ENCODE measurements at places on chromosomes 2 and 18. TPM values are rescaled to one million over a fixed set of nuclear protein-coding genes. Genes with fewer than 3 reads are reported as not detected.

The HOXD12 gene
- not detected for total RNA-seq

The PDCD1 gene
- 3.4 TPM for total RNA-seq

The EVX2 gene
- not detected for total RNA-seq

The CD8B2 gene
- total RNA-seq, result not detected

The SERPINB3 gene
- total RNA-seq, result not detected

DNA sequence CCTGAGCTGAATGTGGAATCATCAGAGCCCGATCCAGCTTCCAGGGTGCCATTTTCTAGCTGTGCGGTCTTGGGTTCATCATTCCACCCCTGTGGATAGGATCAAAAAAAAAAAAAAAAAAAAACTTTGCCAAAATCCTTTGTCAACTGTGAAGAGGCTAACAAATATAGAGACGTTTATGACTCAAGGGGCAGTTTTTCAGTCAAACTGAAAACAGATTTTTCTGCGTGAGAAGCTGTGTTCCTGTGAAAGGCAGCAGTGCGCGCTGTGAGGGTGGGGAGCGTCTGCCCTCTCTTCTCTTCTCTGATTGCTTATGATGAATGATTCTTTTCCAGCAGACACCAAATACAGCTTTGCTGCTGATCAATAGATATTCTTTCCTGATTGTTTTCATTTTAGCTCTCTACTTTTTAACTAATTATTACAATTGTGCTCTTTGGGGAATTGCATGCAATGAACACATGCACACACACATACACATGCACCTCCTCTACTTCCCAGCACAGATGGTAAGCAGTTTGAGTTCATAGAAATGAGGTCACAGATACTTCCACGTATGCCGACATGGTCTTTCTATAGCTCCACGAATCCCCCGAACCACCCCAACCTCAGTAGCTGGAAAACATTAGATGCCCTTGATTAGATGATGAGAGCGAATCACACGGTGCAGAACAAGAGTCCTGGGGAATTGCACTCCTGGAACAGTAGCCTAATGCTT is 175.4 kb downstream of the NRP2 start:
- H3K36me3 ChIP-seq, result no peaks in the 10 kb centered on the region
- H3K4me1 ChIP-seq, result peaks cover 3% of the 10 kb centered on the region
- no peaks in the 10 kb centered on the region for H3K27me3 ChIP-seq
- no peak overlapping the region for H3K27ac ChIP-seq
- no peak for DNase-seq

GRCh38 chr2:216163518-216163917 is 54.4 kb downstream of the XRCC5 start:
- no peak overlapping the region for H3K27ac ChIP-seq
- DNase-seq, result peak; percentile 38
- no peaks in the 10 kb centered on the region for H3K4me1 ChIP-seq
- no peak overlapping the region for H3K4me3 ChIP-seq

DNA sequence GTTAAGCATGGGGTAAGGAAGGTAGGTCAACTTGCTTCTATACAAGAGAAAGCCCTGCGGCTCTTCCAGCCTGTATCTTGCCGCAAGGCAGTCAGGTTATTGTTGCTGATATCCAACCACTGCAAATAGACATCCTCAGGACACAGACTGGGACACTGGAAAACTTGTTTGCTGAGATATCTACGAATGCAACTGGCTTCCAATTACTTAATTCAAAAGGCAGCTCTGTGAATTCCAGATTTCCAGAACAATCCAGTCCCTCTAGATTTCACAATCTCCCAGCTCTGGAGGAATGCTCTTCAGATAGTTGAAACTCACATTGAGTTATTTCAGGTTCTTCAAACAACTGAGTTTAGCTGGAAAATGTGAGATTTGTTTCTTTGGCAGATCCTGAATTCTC is 34.6 kb upstream of the SP9 start:
- no peak for DNase-seq
- no peaks in the 10 kb centered on the region for H3K36me3 ChIP-seq
- H3K27me3 ChIP-seq, result no peaks in the 10 kb centered on the region
- no peak overlapping the region for H3K27ac ChIP-seq

- peaks cover 43% of the 10 kb centered on the region for H3K27me3 ChIP-seq
- peak; percentile 27 for DNase-seq
- H3K36me3 ChIP-seq, result no peaks in the 10 kb centered on the region
- H3K4me3 ChIP-seq, result no peak overlapping the region
- peaks cover 15% of the 10 kb centered on the region for H3K4me1 ChIP-seq
- no peak overlapping the region for H3K27ac ChIP-seq
Observed at GRCh38 chr2:118881490-118882129, 34.2 kb upstream of the EN1 start.

DNA sequence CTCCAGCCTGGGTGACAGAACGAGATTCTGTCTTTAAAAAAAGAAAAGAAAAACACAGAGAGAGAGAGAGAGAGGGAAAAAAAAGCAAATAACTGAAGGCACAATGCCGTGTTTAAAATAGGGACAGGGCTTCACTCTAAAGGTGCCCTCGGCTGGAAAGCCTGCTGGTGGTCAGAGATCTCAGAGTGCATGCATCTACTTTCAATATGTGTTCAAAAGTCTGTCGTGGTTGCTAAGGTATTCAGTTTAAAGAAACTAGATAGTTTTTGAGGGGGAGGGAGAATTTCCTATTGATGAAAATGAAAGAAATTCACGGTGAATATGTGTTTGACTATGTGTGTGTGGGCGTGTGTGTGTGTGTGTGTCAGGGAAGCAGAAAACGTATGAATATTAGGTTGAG is 11.0 kb upstream of the CBLN2 start:
- DNase-seq, result no peak
- H3K4me3 ChIP-seq, result no peak overlapping the region
- H3K36me3 ChIP-seq, result no peaks in the 10 kb centered on the region

- H3K4me3 ChIP-seq, result no peak overlapping the region
- peaks cover 3% of the 10 kb centered on the region for H3K27me3 ChIP-seq
- DNase-seq, result no peak
- H3K36me3 ChIP-seq, result no peaks in the 10 kb centered on the region
- H3K27ac ChIP-seq, result no peak overlapping the region
Observed at GRCh38 chr2:84939426-84940087, 31.4 kb upstream of the KCMF1 start.

GRCh38 chr2:39517622-39518021 is 80.5 kb upstream of the MAP4K3 start:
- no peaks in the 10 kb centered on the region for H3K27me3 ChIP-seq
- no peaks in the 10 kb centered on the region for H3K36me3 ChIP-seq
- no peak for DNase-seq
- H3K4me1 ChIP-seq, result peaks cover 64% of the 10 kb centered on the region

DNA sequence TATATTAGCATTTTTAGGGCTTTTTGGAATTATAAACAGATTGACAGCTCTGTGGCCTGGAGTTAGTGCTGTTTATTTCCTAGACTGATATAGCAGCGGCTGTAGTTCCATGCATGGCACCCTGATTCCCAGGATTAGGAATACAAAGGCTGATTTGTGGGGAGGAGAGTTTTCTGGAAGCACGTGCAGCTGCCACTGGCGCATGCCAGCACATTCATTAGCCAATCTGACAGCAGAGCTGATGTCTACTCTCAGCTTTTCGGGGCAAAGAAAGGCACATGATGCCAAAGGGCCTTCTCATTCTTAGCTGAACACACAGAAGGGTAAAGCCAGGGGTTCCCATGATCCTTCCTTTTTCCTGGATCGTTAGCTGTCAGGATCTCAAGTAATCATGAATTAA is 45.7 kb upstream of the RAPH1 start:
- H3K4me1 ChIP-seq, result peaks cover 22% of the 10 kb centered on the region
- H3K27me3 ChIP-seq, result no peaks in the 10 kb centered on the region
- DNase-seq, result no peak
- H3K36me3 ChIP-seq, result no peaks in the 10 kb centered on the region
- H3K4me3 ChIP-seq, result no peak overlapping the region
- no peak overlapping the region for H3K27ac ChIP-seq

- no peaks in the 10 kb centered on the region for H3K36me3 ChIP-seq
- H3K27ac ChIP-seq, result no peak overlapping the region
- DNase-seq, result no peak
- H3K27me3 ChIP-seq, result no peaks in the 10 kb centered on the region
- no peak overlapping the region for H3K4me3 ChIP-seq
- H3K4me1 ChIP-seq, result peaks cover 18% of the 10 kb centered on the region
Observed at GRCh38 chr2:102081606-102082005, 60.9 kb upstream of the IL1R1 start.

GRCh38 chr18:49473721-49474120 is 13.3 kb upstream of the DYM start:
- H3K27me3 ChIP-seq, result no peaks in the 10 kb centered on the region
- no peaks in the 10 kb centered on the region for H3K4me1 ChIP-seq
- peaks cover 9% of the 10 kb centered on the region for H3K36me3 ChIP-seq
- H3K27ac ChIP-seq, result no peak overlapping the region

- H3K27me3 ChIP-seq, result peaks cover 15% of the 10 kb centered on the region
- H3K4me3 ChIP-seq, result no peak overlapping the region
- peaks cover 35% of the 10 kb centered on the region for H3K4me1 ChIP-seq
- no peaks in the 10 kb centered on the region for H3K36me3 ChIP-seq
- no peak overlapping the region for H3K27ac ChIP-seq
- no peak for DNase-seq
Observed at GRCh38 chr2:10546975-10547391, 98.9 kb upstream of the ODC1 start.

DNA sequence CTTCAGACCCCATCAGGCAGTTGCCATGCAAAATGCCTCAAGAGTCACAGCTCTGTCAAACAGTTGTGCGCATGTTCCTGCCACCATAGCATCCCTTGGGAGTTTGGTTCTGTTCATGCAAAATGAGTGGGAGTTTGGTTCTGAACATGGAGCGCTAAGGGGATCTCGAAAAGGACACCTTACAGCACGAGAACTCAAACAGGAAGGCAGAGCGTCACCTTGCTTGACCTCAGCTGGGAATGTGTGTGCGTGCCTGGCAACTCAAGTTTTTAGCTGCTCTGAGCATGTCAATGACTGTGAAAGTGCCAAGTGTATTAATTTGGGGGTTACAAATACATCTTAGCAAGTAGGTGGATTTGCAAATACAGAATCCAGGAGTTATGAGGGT is 16.6 kb downstream of the MALL start:
- H3K27ac ChIP-seq, result no peak overlapping the region
- no peaks in the 10 kb centered on the region for H3K36me3 ChIP-seq
- peaks cover 71% of the 10 kb centered on the region for H3K4me1 ChIP-seq
- DNase-seq, result peak; percentile 16
